Stimulated activated CD8-positive, alpha-beta memory T cell treated with anti-CD3 and anti-CD28 coated beads, Interleukin-7, amount 100 ng/mL, for 48 hours (primary cell): ENCODE measurements at places on chromosomes 16 and 17.

DNA sequence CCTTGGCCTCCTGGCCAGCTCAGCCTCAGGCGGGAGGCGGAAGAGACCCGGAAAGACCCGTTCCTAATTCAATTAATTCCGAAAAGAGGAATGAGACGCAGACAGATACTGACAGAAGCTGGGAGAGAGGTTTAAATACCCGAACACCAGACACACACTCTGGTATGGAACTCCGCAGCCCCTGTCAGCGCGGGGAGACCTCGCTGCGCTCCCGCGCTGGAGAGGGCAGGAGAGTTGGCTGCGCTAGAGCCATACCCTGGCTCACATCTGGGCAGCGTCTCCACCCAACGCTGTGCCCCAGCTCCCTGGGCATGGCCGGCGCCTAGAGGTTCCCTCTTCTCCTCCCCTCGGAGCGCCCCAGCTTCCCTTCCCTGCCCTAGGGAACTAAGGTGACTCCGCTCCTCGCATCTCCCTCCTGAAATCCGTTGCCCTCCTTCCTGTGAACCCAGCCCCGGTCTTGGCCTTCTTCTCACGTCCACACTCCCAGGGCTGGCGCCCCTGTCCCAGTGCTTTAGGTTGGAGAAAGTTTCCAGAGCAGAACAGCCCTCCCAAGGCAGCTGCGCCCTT lies 8.0 kb downstream of the NEUROD2 start:
- no peak for DNase-seq

GRCh38 chr16:16798504-16798903 lies 419.6 kb downstream of the NPIPA7 start:
- DNase-seq, result no peak

DNA sequence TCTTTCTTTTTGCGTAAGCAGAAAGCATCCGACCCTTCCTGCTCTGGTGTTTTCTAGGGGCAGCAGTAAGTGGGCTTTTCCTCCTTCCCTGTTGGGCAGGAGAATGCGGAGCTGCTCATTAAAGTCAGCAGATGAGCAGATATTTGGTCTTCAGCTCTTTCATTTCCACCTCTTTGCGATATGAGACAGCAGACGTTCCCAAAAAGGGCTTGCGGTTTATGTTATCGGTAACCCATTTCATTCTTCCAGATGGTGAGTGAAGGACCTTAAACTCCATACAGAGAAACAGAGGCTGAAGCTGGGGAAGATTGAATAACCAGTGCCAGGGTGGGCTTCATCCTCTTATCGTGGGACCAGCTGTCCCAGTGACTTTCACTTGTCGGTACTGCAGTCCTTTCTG lies 40.7 kb downstream of the KSR1 start:
- no peak for DNase-seq

GRCh38 chr16:73339821-73340220 lies 291.9 kb upstream of the ZFHX3 start:
- DNase-seq, result no peak

- no peak for DNase-seq
Observed at GRCh38 chr17:81396278-81396721, 1.0 kb downstream of the BAHCC1 start.

DNA sequence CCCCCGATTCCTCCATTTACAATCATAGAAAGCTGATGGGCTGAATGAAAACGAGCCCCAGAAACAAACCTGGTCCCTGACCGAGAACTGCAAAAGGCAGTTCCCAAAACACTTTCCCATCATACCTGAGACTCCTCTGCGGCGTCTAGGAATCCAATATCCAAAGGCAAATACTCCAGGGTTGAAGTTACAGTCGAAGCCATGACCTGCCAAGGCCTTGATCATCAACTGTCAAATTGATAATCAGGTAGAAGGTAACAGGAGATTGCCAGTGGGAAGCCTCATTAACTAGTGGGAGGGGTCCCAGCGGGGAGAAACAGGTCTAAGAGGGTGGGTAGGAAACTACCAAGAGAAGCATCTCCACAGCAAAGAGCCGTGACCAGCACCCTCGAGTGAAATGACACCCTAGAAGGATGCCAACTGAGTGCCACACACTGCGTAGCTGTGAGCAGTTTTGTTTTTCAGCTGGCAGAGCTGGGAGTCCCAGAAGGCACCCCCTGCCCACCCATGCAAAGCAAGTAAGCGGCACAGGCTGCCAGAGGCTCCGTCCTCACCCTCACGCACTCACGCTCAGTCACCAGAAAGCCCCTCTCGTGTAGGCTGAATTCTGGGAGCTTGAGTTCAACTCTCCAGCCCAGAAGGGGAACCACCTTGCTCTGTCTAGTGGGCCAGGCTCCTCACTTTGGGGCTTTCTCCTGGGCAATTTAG lies 146.1 kb downstream of the GAS7 start:
- DNase-seq, result no peak

- DNase-seq, result no peak
Observed at GRCh38 chr17:28912281-28912937, 9.5 kb upstream of the DHRS13 start.

DNA sequence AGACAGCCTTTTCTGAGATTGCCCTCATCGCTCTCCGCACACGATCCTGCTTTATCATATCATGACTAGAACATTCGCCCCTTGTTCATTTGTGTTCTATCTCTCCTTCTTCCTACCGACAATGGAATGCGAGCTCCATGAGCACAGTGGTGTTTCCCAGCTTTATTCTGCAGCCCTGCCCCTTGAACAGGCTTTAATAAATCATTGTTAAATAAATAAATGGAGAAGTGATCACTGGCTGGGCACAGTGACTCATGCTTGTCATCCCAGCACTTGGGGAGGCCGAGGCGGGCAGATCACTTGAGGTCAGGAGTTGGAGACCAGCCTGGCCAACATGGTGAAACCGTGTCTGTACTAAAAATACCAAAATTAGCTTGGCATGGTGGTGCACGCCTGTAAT lies 1063.3 kb upstream of the EEF2KMT start:
- no peak for DNase-seq

DNA sequence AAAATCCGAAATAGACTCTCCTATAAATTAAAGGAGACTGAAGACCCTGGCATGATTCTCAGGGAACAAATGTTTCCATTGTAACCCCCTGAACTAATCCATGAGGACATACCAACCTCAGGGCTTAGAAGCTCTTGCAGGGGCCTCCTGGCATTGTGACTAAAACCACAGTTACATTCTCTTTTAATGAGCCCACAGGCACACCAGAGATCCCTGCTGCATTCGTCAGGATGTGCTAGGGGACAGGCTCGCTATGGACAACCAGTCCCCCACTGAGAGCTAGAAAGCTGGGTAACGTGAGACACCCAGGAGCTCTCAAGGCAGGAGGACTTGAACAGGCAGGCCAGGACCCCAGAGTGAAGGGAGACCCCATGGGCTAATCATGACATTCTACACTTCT lies 140.6 kb upstream of the TNRC6C start:
- no peak for DNase-seq

GRCh38 chr16:728890-729744 lies 2.2 kb downstream of the HAGHL start:
- DNase-seq, result no peak

GRCh38 chr17:59315866-59316265 lies 15.6 kb upstream of the YPEL2 start:
- no peak for DNase-seq

DNA sequence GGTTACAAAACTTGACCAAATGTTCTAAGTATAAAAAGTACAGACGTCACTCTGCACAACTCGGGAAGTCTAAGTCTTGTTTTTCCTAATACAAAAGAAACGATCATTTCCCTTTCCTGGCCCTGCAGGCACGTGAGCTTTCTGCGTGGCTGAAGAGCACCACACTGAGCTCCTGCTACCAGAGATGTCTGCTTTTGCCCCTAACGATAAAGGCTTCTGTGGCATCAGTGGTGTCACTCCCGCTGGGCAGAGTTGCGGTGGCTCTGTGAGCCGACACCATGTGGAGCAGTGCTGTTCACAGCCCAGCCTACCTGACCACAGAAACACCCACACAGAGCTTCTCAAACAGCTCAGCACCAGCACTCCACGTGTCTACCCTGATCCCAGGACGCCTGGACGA lies 20.5 kb downstream of the EMC8 start:
- no peak for DNase-seq

DNA sequence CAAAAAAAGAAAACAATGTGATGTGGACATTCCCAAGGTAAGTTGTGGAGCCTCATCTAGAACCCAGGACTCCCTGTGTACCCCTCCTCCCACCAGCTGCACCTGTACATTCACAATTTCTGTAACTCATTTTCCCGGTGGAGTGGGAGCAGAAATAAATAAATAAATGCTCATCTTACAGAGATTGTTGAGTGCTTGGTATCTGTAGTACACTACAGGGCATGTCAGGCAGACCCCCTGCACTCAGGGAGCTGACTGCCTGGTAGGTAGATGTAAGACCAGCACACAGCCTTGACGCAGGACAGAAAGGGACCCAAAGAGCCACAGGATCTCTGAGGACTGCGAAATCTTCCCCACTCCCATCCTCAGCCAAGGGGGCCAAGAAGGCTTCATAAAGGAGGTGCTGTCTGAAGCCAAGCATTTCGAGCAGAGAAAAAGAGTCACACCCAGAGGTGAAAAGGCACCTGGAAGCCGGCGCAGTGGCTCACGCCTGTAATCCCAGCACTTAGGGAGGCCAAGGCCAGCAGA lies 6.5 kb downstream of the EIF1 start:
- no peak for DNase-seq

- no peak for DNase-seq
Observed at GRCh38 chr17:43713494-43714162, 45.0 kb downstream of the SOST start.

DNA sequence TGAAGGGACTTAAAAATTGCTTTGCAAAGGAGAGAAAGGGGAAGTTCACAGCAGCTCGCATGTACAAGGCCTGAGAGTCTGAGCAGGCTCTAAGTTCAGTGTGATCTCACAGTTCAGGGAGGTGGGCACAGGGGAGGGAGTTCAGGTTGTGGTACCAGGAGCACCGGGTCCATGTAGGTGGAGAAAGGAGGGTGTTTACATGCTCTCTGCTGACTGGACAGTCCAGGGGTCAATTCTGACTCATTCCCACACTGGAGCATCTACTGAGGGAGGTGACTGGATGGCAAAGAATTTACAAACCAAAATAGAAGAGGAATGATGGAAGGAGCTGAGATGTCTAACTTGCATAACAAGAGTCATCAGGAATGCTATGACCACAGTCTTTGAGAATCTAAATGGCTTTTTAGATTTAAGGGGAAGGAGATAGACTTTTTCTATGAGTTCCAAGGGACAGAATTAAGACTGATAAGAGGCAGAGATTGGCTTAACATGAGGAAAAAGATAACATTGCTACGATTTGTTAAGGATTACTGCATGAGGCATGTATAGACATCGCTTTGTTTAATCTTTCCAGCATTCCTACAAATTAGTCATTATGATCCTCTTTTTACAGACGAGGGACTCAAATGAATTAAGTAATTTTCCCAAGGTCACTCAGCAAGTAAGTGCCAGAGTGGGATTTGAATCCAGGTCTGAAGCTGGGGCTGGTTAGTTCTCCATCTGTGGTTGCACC lies 29.9 kb downstream of the MIS12 start:
- no peak for DNase-seq

GRCh38 chr17:31051506-31051905 lies 43.3 kb upstream of the NF1 start:
- no peak for DNase-seq

GRCh38 chr16:57758331-57759117 lies 23.0 kb downstream of the KATNB1 start:
- no peak for DNase-seq

GRCh38 chr16:76932541-76933211 lies 258.3 kb upstream of the MON1B start:
- no peak for DNase-seq

DNA sequence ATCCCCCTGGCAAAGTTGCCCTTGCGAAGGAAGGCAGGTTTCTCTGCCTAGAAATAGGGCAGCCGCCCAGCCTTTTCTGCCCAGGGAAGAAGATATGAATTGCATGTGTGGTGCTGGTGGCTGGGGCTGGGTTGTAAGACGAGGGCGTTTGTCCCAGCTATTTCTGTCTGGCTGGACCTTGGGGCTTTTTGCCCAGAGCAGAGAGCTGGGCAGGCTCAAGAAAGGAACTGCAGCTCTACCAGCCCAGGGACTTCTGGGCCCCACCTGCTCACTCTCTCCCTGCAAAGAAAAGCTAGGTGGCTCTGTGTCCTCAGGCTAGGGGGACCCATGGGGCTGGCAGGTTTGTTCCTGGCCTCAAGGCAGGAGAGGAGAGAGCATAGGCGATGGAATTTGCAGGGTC lies 586 bp downstream of the CACNG1 start:
- DNase-seq, result no peak

GRCh38 chr17:51608251-51608933 lies 348.0 kb downstream of the UTP18 start:
- DNase-seq, result no peak

GRCh38 chr16:16110111-16110490 lies 113.2 kb downstream of the ABCC6 start:
- DNase-seq, result no peak

- no peak for DNase-seq
Observed at GRCh38 chr16:80263848-80264694, 276.7 kb upstream of the DYNLRB2 start.

DNA sequence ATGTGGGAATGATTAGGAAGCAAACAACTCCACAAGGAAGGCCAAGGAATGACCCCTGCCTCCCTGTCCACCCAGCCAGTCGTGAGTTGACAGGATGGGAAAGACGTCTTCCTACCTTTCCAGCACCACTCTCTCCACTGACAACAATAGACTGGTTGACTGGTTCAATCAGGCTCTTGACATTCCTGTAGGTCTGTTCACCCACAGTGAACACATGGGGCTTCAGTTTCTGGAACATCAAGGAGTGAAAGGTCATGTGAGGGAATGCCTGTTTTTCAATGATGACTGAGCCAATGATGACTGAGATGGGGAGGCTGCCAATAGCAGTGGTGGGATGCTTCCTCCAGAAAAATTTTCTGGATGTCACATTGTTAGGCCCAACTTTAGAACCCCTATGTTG lies 9.6 kb downstream of the MYO19 start:
- DNase-seq, result no peak

GRCh38 chr17:17152385-17152784 lies 53.7 kb downstream of the PLD6 start:
- no peak for DNase-seq

DNA sequence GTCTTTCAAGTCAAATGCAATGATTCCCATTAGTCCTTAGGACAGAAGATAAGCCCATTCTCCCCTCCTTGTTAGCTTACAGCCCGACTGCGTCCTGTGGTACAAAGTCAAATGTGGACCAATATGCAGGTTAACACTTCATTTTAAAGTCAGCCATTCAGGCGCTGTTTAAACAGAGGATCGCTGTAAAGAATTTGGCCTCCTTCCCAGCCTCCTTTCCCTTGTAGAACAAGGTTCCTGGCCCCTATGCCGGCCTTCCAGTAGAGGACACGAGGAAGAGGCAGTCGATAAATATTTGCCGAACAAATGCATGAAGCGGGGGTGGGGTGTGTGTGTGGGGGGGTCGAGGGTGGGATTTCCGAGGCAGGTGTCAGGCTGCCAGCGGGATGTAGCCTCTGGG lies 4.3 kb downstream of the SDK2 start:
- no peak for DNase-seq

DNA sequence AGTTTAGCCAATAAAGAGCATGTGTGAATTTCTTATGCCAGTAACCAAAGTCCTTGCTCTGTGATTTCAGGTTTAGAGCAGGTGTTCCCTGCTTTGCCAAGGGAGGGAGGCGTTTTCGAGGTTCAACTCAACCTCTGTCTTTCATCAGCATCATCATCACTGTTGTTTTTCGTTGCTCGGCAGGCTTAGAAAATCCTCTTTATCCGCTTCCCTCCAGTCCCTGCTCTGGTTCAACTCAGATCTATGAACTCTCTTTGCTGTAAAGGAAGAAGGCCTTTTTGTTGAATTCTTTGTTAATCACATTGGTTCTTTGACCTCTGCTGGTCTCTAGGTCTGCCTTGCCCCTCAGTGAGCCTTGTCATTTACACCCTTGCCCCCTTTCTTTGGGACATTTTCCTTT lies 243.9 kb upstream of the RBFOX1 start:
- DNase-seq, result no peak

- no peak for DNase-seq
Observed at GRCh38 chr16:35910409-35910808, 2451.0 kb downstream of the TP53TG3F start.
